ENCODE measurements at places on chromosomes 6 and 20.
A peak's percentile ranks its signal among the peaks of the same experiment; 100 is the strongest.

DNA sequence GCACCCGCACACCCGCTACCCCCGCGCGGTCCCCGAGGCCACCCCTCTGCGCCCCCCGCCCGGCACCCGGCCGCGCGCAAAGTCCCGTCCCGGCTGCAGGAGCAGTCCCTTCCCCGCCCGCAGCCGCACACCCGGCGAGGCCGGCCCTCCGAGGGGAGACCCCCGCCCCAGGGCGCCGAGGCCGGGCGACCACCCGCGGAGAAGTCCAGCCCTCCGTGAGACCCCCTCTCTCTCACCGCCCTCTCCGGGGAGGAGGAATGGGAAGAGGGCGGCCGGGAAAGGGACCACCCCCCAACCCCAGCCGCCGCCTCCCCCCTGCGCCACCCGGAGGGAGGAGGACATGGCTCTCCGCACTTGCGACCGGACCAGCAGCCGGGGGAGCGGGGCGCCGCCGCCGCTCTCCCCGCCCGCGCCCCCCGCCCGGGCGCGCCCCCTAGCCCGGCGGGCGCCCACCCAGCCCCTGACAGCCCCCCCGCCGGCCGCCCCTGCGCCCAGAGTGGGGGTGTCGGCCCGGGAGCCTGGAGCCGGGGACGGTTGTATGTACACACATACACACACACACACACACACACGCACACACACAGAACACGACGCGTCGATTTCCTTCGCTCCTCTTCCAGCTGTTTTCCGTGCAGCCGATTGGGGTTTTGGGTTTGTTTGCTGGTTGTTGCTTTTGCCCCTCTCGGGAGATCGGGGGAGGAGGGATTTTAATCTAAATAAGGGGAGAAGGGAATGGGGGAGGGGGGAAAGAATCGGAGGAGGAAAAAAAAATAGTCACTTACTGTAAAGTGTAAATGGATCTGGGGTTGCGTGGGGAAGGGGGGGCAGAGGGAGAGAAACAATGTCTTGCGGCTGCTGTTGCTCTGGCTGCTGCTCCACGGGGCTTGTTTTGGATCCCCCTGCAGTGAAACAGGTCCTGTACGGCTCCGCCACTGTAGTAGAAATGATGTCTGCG lies at the start of gene ATXN1:
Gene ATXN1 (minus strand): TSS at position 945 of the 955 bp plus-strand sequence.
- peak; percentile 66 for DNase-seq

GRCh38 chr6:87858440-87858839 lies 156.4 kb upstream of the AKIRIN2 start:
- no peak for DNase-seq

- no peak for DNase-seq
Measured at GRCh38 chr20:50389438-50389807, 120.8 kb upstream of the PTPN1 start.

- DNase-seq: no peak
Measured at GRCh38 chr6:132215805-132216204, 185.5 kb downstream of the MOXD1 start.

DNA sequence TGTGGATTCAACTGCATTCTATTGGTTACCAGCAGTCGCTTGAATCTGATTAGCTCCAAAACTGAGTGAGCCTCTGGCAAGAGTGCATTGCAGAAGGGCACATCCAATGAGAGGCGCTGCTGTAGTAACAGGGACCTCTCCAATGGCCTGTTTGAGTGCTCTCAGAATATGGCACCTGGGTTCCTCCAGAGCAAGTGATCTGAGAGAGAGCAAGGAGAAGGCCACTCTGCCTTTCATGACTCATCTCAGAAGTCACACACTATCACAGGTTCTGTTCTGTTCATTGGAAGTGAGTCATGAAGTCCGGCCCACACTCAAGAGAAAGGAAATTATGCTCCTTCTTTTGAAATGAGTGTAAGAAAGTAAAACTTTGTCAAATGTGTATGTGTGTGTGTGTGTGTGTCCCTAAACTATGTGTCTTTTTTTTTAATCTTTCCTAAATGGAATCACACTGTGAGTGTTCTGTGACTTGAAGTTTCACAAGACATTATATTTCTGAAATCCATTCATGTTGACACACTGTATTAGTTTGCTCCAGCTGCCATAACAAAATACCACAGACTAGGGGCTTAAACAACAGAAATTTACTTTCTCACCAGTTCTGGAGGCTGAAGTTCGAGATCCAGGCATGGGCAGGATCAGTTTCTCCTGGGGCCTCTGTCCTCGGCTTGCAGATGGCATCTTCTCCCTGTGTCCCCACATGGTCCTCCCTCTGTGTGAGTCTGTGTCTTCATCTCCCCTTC lies 138.3 kb upstream of the CDYL start:
- peak; percentile 65 for DNase-seq
